Fibroblast of skin of left biceps (primary cell): ENCODE measurements at places on chromosomes 3 and 15.

GRCh38 chr3:103048068-103048722 is 613.4 kb downstream of the ZPLD1 start:
- peak; percentile 15 for DNase-seq

DNA sequence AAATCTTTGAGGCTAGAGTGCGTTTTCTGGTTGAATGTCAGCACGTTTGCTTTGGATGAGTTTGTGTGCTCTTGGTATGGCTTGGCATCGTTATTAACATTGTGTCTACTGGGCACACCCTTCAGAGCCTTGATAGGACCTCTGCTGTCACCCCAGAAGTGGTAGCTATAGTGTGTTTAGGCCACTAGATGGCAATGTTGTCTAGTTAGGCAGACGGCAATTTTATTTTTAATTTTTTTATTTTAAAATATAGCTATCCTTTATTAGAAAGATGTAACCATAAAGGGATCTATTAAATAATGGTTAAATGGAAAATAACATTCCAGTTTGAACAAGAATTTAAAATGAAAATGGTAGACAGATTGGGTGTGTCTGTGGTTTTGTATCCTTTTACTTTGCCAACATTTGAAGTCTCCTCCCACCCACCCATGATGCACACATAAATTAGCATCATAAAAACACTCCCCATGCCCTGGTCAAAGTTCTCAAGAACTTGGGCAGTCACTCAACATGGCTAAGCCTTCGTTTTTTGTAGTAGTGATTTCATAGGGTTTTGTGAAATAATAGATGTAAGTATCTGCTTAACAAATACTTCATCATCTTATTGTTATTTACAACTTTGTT is 200.7 kb downstream of the KCNH8 start:
- no peak for DNase-seq

DNA sequence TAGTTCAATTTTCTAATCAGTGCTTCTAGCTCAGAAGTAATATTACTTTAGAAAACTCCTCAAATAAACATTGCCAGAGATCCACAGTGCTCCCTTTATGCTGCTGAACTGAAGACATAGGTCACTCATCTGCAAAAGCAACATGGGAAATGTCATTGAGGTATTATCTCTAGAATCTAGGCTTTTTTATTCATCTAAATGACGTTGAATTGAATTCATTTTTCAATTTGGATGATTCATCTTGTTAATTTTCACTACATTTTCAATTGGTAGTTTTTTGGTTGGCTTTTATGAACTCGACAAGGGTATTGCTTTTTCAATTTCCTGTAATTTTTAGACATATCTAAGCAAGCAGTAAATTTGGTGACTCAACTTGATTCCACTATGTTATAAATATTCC is 275.4 kb downstream of the NFKBIZ start:
- DNase-seq: no peak

DNA sequence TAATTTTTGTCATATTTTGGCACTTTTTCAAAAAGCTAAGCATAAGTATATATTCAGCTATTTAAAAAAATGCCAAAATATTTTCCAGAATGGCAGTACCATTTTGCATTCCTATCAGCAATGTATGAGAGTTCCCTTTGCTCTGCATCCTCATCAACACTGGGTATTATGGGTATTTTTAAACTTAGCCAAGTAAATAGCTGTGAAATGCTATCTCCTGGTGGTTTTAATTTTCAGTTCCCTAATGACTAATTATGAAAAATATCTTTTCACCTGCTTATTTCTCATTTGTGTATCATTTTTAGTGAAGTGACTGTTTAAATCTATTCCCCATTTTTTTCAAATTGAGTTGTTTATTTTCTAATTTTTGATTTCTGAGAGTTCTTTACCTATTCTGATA is 199.7 kb upstream of the NECTIN3 start:
- no peak for DNase-seq
